ENCODE measurements at places on chromosomes 16 and 17. TPM values are rescaled to one million over a fixed set of nuclear protein-coding genes. Genes with fewer than 3 reads are reported as not detected.

The WNT9B gene
- not detected for total RNA-seq

The KCNJ18 gene
- not detected for total RNA-seq

The KRT38 gene
- not detected for total RNA-seq

The PLD2 gene
- total RNA-seq = 24.3 TPM

The IRF8 gene
- total RNA-seq = not detected

The SLC12A3 gene
- not detected for total RNA-seq

The FOXJ1 gene
- total RNA-seq = not detected

The NDRG4 gene
- 4.8 TPM for total RNA-seq

The OR3A2 gene
- total RNA-seq = not detected

The ATP2A3 gene
- 0.06 TPM for total RNA-seq

The MEAK7 gene
- 14.6 TPM for total RNA-seq

The MYH2 gene
- not detected for total RNA-seq

The CD300H gene
- not detected for total RNA-seq

The KRT15 gene
- 0.59 TPM for total RNA-seq

The ZG16 gene
- not detected for total RNA-seq

The TNFSF13 gene
- total RNA-seq = 8.0 TPM

The MFAP4 gene
- 188 TPM for total RNA-seq

The RNU2-1 gene
- total RNA-seq = not detected

The ABCA3 gene
- 1.1 TPM for total RNA-seq
